ENCODE measurements at places on chromosomes 12 and 14.
A peak's percentile ranks its signal among the peaks of the same experiment; 100 is the strongest.

- DNase-seq: no peak
These were observed 33.3 kb upstream of the CCDC198 start for GRCh38 chr14:57526942-57527341.

DNA sequence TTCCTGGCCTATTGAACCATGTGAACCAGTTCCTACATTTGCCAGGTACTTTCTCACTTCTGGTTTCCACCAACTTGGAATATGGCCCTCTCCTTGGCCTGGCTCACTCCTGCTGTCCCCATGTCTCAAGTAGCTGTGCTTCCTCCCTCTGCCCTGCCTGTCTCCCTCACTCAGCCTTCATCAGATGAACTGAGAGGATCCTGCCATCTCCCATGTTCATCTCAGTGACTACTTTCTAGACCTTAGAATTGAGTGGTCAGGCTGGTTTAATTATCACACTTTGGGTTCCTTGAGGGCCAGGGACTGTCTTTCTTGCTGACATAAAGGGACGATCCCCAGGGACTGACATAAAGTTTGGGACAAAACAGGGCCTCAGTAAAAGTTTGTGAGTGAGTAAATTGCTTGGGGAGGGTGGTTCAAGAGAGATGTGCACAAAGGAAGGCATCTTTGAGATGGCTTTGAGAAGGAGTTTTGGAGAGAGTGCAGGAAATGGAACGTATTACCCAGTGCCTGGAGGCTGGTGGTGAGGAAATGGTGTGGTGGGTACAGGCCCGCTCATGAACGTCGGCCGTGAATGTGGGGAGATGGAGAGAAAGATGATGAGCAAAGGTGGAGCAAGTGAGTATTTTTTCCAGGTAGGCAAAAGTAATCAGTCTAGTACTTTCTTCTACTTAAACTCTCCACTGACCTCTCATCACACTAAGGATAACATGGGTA, 20.8 kb downstream of the DYRK2 start:
- DNase-seq: no peak

- peak; percentile 64 for DNase-seq
These were observed 202.1 kb downstream of the ADAMTS20 start for GRCh38 chr12:43349863-43350262.

GRCh38 chr12:117854339-117855012, 114.3 kb downstream of the KSR2 start:
- peak; percentile 53 for DNase-seq

DNA sequence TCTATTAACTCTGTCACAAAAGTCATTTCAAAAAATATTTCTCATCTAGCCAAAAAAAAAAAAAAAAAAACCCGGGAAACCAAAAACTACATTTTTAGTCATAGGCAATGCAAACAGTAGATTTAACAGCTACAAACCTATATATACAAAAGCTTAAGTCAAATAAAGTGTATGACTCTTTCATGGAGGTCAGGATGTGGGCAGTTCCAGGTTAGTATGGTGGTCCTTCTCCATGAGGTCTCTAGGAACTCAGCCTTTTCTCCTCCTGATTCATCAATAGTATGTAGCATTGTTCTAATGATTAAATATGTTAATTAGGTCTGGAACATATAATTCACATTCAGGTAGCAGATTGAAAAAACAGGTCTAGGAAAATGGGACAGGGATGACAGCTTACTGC, 586.5 kb downstream of the SLC16A7 start:
- no peak for DNase-seq

DNA sequence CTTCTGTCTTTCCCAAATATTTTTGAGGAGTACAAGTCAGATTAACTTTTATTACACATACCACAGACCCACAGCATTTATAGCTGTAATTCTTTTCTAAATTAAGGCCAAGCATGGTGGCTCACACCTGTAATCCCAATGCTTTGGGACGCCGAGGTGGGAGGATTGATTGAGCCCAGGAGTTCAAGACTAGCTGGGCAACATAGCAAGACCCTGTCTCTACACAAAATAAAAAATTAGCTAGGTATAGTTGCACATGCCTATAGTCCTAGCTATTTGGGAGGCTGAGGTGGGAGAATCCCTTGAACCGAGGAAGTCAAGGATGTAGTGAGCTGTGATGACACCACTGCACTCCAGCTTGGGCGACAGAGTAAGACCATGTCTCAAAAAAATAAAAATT, 7.0 kb downstream of the DUSP16 start:
- DNase-seq: no peak
